AG10803 (cell line): ENCODE measurements at places on chromosomes 2 and 18.
A peak's percentile ranks its signal among the peaks of the same experiment; 100 is the strongest.

- peak; percentile 90 for DNase-seq
Measured at GRCh38 chr2:37635504-37636380, 35.7 kb downstream of the CDC42EP3 start.

DNA sequence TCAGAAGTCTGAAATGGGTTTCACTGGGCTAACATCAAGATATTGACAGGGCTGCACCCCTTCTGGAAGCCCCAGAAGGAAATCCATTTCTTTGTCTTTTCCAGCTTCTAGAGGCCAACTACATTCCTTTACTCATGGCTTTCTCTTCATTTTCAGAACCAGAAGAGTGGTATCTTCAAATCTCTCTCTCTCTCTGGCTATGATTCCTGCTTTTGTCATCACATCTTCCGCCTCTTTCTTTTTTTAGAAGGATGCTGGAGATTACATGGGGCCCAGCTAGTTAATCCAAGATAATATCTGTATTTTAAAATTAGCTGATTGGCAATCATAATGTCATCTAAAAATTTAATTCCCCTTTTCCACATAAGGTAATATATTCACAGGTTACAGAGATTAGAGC, 23.8 kb downstream of the COL5A2 start:
- DNase-seq, result no peak

- DNase-seq, result peak; percentile 54
Measured at GRCh38 chr2:209383212-209383611, 40.6 kb upstream of the MAP2 start.

- DNase-seq, result no peak
Measured at GRCh38 chr18:34203866-34204265, 20.8 kb downstream of the NOL4 start.

DNA sequence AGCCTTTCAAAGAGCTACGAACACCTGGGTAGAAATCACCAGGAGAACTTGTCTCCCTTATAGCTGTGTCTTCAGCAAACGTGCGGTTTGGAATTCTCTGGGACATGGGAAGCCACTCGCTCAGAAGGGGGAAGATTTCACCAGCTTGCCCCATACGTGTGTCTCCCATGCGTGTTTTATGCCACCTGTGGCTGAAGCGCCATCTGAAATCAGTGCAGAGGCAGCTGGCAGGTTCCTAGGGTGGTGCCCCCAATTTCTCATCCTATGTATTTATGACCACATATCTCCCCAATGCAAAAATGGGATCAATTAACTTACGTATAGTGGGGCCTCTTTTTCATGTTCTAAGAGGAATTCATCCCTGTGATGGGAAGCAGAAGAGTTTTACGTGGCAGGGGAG, 81.6 kb downstream of the TPO start:
- DNase-seq, result no peak

DNA sequence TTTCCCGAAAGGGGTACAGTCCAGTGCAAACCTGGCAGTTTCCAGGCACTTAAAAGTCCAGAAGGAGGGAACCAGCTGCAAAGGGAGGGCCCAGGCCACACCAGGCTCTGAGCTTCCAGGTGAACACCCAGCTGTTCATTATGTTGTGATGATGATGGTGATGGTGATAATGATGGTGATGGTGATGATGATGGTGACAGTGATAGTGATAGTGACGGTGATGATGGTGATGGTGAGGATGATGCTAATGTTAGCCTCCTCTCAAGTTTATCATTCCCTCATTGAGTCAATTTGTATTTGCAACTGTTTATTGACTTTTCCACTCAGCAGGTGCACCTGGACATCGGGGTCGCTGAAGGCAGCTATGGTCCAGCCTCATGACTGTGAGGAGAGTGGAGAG, 199.4 kb upstream of the ID2 start:
- no peak for DNase-seq

DNA sequence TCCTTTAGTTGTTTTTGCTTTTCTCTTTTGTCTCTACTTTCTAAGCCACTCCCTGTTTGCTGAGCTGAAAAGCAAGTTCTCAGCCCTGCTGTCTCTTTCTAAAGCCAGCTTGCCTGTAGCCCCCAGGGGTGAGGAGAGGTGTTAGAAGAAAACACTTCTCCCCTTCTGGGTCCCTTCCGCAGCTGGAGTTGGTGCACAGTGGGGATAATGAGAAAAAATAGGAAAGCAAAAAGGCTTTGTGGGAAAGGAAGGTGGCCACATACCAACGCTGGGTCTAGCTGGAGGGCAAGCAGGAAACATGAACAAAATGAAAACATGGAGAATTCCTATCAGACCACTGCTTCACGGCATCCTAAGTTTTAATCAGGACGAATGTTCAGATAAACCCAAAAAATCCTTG, 15.5 kb upstream of the SLC20A1 start:
- DNase-seq, result no peak

DNA sequence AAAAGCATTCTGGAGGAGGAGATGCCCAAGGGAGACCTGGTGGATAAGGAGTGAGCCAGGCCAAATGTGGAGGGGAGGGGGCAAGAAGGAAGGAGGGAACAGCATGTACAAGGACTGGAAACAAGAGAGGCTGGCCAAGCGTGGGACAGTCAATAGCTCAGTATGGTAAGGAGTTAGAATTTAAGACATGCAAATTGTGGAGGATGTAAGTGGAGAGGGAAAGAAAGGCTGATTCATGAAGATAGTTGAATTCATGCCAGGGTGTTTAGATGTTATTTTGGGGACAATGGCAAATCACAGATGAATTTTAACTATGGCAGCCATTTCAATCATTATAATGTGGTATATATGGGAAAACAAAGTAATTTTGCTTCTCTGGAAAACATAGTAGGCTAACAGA, 462.3 kb downstream of the MEIS1 start:
- peak; percentile 81 for DNase-seq

- DNase-seq, result no peak
Measured at GRCh38 chr2:35080231-35080910, 1275.2 kb upstream of the CRIM1 start.

- no peak for DNase-seq
Measured at GRCh38 chr2:216429428-216429827, 17.1 kb downstream of the SMARCAL1 start.

GRCh38 chr2:40034801-40035200, 255.7 kb upstream of the THUMPD2 start:
- DNase-seq, result peak; percentile 27

GRCh38 chr2:240981871-240982800, 16.3 kb upstream of the SNED1 start:
- DNase-seq, result no peak

DNA sequence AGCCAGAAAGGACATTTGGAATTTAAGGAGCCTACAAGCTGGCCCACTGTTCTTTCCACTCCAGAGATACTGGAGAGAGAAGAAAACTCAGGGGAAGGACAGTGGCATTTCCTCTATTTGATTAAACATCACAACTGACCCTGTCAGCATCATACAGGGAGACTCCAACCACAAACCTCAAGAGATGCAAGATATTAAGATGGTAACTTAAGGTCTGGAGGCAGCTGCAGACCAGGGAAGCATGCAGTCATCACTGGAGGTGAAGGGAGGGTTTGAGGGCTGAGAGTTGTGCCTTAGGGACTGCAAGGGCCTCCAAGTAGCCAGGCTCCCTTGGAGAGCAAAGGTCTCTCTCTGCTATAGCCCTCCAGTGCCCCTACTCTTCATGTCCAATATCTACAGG, 67.4 kb downstream of the RNF152 start:
- DNase-seq, result peak; percentile 85

- DNase-seq, result no peak
Measured at GRCh38 chr2:42797281-42797680, 4.9 kb upstream of the HAAO start.

DNA sequence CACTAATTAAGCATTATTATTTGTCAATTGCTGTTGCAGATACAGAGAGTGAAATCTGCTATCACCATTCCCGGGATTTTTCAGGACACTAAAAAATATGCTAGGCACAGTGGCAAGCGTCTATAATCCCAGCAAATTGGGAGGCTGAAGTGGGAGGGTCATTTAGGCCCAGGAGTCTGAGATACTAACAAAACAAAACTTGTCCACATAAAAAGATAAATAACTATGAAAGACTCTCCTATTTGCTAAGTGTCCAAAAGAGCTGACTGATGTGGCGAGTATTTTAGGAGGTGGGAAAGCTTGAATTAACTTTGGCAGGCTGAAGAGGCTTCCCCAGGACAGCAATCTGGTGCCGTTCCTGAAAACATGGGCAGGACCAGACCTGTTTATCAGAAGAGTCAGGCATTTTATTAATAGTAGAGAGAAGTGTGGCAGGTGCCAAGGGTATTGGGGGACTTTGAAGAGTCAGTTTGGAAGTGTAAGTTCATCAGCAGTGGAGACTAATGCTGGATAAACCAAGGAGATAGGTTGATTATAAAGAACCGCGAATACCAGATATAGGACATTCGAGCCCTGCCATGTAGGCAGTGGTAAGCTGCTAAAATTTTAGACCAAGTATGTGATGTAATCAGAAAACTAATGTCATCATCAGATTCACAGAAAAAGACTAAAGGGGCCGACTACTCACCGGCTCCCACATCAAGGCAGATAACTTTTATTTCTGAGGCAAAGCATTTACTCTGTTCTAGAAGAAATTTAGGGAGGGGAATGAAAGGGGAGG, 201.8 kb downstream of the EPHA4 start:
- no peak for DNase-seq

GRCh38 chr2:222270396-222270795, 28.4 kb downstream of the PAX3 start:
- peak; percentile 49 for DNase-seq

GRCh38 chr2:159728629-159729028, 16.3 kb downstream of the MARCHF7 start:
- no peak for DNase-seq

- peak; percentile 11 for DNase-seq
Measured at GRCh38 chr2:174395969-174396630, 570 bp downstream of the SCRN3 start.

GRCh38 chr18:55351980-55352714, 235.8 kb downstream of the TCF4 start:
- DNase-seq, result no peak

DNA sequence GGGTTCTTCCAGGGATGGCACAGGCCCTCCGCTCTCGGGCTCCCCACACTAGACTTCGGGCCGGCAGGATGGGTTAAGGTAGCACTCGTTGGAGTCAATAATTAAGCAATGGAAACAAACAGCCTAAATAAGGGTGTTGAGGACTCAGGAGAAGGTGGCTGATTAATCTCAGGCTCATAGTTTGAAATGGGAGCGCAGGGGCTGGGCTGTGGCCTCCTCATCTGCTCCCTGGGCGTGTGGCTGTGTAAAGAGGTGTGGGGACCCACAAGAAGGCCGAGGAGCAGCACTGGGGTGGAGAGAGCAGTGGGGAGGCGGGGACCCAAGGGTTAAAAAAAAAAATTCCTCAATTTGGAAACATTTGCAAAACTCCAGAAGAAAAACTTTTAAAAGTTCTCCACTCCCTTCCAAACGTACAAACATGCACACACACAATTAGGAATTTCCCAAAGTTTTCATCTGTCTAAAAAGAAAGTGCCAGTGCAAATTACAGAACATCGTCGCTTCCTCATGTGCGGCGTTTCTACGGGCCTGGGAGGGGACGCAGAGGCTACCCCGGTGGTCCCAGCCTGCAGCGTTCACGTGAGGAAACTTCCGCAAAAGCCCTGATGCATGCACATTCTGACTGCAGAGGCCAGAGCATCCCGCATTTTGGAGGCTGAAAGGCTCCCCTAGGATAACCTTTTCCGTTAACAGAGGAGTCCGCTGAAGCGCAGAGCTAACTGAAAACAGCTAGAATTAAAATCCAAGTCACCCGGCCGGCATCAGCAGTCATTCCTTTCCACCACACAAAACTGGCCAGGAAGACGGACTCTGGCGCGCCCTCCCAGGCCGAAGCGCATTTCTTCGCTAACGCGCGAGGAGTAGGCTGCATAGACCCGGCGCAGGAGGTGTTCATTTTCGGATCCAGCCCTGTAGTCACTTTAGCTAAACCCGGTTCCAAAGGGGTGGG, 1.0 kb upstream of the TUBB6 start:
- peak; percentile 79 for DNase-seq

GRCh38 chr18:61199171-61199848, 133.9 kb upstream of the CDH20 start:
- peak; percentile 64 for DNase-seq

GRCh38 chr2:88059979-88060906, 4.7 kb upstream of the KRCC1 start:
- DNase-seq, result peak; percentile 40

DNA sequence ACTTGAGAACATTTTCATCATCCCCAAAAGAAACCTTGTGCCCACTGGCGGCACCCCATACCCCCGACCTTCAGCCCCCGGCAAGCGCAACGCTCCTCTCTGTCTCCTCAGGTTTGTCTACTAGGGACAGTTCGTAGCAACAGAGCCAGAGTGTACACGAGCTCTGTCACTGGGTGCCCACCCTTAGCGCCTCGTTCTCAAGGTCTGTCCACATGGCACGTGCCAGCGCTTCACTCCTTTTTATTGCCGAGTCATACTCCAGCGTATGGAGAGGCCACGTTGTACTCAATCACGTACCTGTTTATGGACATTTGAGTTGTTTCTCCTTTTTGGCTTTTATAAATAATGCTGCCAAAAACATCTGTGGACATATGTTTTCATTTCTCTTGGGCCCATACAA, 30.3 kb upstream of the GPC1 start:
- DNase-seq, result no peak

- peak; percentile 82 for DNase-seq
Measured at GRCh38 chr2:10620481-10620880, 69.3 kb downstream of the NOL10 start.

DNA sequence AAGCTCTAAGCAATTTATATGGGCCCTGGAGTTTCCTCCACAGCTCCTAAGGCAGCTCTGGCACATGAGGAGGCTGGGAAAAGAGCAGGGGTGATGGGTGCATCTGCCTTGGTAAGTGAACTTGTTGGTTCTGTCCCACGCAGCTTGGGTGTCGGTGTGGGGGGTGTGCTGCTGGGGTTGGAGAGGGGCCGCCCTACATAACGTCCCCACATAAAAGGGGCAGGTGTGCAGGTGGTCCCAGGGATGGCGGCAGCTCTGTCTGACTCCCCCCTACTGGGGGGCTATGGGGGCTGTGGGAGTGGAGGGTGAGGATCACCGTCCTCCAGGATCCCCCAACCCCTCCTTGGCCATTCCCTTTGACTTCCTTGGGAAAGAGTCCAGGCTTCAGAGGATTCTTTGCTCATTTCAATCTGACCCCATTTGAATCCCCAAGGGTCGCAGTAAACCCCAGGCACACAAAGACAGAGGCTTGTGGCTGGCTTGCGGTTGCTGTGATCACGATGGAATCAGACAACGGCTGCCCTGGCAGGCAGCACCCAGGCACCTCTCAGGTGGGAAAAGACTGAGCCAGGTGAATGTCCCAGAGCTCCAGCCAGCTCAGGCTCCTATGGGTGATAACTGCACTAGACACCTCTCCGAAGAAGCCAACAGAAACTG, 34.5 kb upstream of the CD8A start:
- DNase-seq, result no peak

- DNase-seq, result no peak
Measured at GRCh38 chr2:204967199-204967960, 422.1 kb downstream of the PARD3B start.

- no peak for DNase-seq
Measured at GRCh38 chr2:232994446-232994845, 18.6 kb downstream of the NGEF start.
